Upper lobe of right lung (tissue), 1 donor: ENCODE measurements at places on chromosomes 5 and 9. TPM values are rescaled to one million over a fixed set of nuclear protein-coding genes. Genes with fewer than 3 reads are reported as not detected.

The LRRC19 gene
- 0.64 TPM for total RNA-seq

The GFI1B gene
- total RNA-seq = 0.52 TPM

The PCDHB12 gene
- 2.8 TPM for total RNA-seq

The GMCL2 gene
- not detected for total RNA-seq

The IPO11 gene
- 31.2 TPM for total RNA-seq

DNA sequence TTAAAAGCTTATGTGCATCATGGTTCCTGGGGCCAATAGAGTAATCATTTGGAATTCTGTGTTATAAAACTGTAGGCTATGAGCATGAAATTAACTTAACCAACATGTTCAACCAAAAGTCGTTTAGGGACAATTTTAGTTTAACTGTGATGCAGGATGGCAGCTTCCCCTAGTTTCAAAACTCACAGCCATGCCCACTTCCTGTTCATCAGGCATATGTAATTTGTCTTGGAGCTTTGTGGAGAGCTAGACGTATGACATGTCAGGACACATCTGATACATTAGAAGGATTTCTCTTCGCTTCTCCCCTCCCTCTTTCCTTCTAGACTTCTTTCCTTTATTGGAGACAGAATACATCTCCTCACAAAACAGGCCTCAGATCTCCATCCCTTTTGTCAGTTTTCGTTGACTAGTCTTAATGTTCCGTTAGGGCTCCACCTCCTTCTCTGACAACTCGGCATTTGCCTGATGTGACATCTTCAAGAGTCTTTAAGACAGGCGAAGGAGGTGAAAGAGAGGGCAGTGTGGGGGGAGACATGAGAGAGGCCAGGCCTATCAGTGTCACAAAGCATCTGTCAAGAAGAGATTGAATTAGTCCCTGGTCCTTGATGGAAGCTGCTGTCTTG lies 176.0 kb downstream of the MSX2 start:
- H3K4me3 ChIP-seq = no peak overlapping the region
- H3K4me1 ChIP-seq = no peaks in the 10 kb centered on the region
- H3K27me3 ChIP-seq = no peaks in the 10 kb centered on the region

- H3K27me3 ChIP-seq = no peaks in the 10 kb centered on the region
- H3K4me3 ChIP-seq = no peak overlapping the region
- DNase-seq = no peak
- H3K4me1 ChIP-seq = no peaks in the 10 kb centered on the region
- no peaks in the 10 kb centered on the region for H3K36me3 ChIP-seq
Measured at GRCh38 chr5:177122566-177122965, 11.0 kb upstream of the NSD1 start.

DNA sequence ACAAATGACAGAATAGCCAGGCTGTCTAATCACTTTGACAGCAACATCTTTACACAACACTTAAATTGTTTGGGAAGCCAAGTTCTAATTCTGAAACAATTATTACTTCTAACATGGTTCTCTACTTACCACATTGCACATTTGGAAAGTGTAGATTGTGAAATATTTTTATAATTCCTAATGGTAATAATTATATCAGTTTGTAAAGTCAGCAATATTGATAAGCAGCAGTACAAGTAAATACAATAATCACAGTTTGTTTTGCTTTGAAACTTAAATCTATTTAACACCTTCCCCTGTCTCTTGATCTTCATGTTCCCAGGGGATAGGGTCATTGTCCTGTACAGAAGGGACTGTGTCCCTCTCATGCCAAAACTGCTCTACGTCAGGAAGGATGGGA lies 1.4 kb downstream of the GPR151 start:
- H3K27ac ChIP-seq = no peak overlapping the region
- H3K4me3 ChIP-seq = no peak overlapping the region
- H3K4me1 ChIP-seq = no peaks in the 10 kb centered on the region
- H3K27me3 ChIP-seq = no peaks in the 10 kb centered on the region
- DNase-seq = no peak

GRCh38 chr5:167012123-167013034 lies 1279.1 kb upstream of the WWC1 start:
- no peak for DNase-seq
- H3K27me3 ChIP-seq = no peaks in the 10 kb centered on the region
- no peak overlapping the region for H3K27ac ChIP-seq

- H3K4me3 ChIP-seq = no peak overlapping the region
- no peak overlapping the region for H3K27ac ChIP-seq
- no peaks in the 10 kb centered on the region for H3K27me3 ChIP-seq
- no peaks in the 10 kb centered on the region for H3K36me3 ChIP-seq
- H3K4me1 ChIP-seq = no peaks in the 10 kb centered on the region
Measured at GRCh38 chr9:1612886-1613285, 402.3 kb upstream of the SMARCA2 start.

DNA sequence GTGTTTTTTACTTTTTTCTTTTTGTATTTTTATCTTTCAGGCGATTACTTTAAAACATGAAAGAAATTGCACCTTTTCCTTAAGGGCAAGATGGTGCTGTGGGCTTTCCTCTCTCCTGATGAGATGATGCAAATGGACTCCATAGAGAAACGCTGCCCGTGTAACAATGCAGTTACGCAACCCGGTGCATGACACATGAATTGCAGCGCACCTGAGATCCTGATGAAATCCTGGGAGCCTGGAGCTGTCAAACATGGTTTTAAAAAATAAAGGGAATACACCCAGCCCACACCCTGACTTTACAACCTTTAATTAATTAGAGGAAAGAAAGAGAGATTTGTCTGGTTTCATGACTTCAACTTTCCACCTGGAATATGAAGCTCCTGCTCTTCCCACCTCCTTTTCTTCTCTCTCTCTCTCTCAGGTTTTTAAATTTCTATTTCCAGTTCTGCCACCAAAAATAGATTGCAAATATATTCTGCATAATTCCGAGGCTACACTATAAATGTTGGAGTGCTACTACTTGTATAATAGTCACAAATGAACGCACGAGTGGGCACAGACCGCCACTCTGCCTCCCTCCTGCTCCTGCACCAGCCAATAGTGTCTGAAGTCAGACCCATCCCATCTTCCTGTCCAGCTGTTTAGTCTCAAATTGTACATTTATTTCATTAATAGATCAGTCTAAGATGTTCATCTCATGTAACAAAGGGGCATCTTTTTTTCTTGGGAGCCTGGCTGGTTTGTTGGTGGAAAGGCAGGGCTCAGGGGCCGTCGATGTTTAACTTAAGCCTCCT lies 179.1 kb downstream of the AUH start:
- no peaks in the 10 kb centered on the region for H3K27me3 ChIP-seq
- no peak overlapping the region for H3K4me3 ChIP-seq

DNA sequence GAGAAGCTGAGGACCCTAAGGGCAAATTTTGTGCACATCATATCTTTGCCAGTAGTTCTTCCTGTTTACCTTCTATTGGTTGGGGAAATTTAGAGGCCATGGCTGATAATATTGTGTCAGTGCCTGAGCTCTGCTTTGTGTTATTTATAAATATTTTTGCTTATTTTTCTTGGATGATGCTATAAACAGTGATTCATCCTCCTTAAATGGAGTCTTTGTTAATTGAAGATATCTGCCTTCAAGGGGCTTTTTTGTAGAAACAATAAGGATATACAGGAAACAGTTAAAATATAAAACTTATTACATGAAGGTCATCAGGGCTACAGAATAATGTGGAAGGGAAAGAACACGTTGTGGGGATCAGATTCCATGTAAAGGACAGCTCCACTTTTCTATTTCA lies 78.0 kb downstream of the PAM start:
- DNase-seq = no peak
- no peak overlapping the region for H3K27ac ChIP-seq
- no peaks in the 10 kb centered on the region for H3K4me1 ChIP-seq
- no peak overlapping the region for H3K4me3 ChIP-seq
- no peaks in the 10 kb centered on the region for H3K27me3 ChIP-seq
- H3K36me3 ChIP-seq = no peaks in the 10 kb centered on the region

DNA sequence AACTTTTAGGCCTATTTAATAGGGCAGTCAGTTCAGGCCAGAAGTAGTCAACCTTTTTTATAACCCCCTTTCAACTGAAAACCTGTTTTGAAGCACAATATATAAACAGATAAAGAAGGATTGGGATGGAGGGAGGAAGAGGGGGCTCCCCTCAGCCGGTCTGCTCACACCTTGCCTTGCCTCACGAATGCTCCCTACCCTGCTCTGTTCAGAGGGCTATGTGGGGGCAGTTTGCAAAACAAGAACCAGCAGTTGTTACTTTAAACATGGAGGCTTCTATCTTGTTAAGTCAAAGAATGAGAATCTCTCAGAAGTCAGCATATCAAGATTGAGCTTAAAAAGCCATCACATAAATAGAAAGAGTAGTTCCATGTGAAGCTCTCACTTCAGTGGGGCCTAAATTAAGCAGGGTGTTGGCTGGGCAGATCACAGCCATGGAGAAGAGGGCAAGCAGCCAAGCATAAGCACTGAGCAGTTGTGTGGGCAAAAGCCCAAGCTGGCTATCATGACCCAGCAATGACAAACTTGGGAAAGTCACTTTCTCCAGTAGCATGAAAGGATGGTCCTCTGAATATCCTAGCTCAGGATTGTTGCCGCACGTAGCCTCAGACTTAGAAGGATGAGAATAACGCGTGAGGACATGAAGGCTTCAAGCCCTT lies 70.6 kb downstream of the ALDH1A1 start:
- H3K27ac ChIP-seq = no peak overlapping the region
- no peak overlapping the region for H3K4me3 ChIP-seq
- no peaks in the 10 kb centered on the region for H3K4me1 ChIP-seq
- H3K27me3 ChIP-seq = no peaks in the 10 kb centered on the region
- H3K36me3 ChIP-seq = no peaks in the 10 kb centered on the region

GRCh38 chr9:105054491-105054890 lies 126.5 kb upstream of the ABCA1 start:
- no peak overlapping the region for H3K4me3 ChIP-seq
- H3K27me3 ChIP-seq = no peaks in the 10 kb centered on the region
- H3K36me3 ChIP-seq = no peaks in the 10 kb centered on the region

DNA sequence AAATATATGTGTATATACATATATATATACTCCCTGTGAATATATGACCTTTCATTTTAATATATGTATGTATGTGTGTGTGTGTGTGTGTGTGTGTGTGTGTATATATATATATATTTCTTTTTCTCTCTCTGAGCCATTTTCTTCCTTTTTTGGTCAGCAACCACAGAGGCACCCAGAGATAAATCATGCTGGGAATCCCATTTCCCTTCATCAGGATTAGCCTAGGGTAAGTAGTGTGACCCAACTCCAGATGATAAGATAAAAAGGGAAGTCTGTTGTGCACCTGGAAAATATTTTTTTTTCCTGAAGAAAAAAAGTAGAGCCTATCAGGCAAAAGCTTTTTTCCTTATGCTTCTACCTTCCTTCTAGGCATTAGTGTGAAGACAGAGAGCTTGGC lies 25.4 kb upstream of the SUB1 start:
- H3K36me3 ChIP-seq = no peaks in the 10 kb centered on the region
- H3K27me3 ChIP-seq = no peaks in the 10 kb centered on the region
- no peaks in the 10 kb centered on the region for H3K4me1 ChIP-seq
- H3K27ac ChIP-seq = no peak overlapping the region
- no peak overlapping the region for H3K4me3 ChIP-seq

GRCh38 chr9:31783491-31783890 lies 601.0 kb upstream of the ACO1 start:
- H3K4me1 ChIP-seq = no peaks in the 10 kb centered on the region
- no peaks in the 10 kb centered on the region for H3K27me3 ChIP-seq
- no peak overlapping the region for H3K4me3 ChIP-seq
- DNase-seq = no peak
